Fibroblast of lung (primary cell): ENCODE measurements at places on chromosomes 16 and 17. TPM values are rescaled to one million over a fixed set of nuclear protein-coding genes. Genes with fewer than 3 reads are reported as not detected.
A peak's percentile ranks its signal among the peaks of the same experiment; 100 is the strongest.

DNA sequence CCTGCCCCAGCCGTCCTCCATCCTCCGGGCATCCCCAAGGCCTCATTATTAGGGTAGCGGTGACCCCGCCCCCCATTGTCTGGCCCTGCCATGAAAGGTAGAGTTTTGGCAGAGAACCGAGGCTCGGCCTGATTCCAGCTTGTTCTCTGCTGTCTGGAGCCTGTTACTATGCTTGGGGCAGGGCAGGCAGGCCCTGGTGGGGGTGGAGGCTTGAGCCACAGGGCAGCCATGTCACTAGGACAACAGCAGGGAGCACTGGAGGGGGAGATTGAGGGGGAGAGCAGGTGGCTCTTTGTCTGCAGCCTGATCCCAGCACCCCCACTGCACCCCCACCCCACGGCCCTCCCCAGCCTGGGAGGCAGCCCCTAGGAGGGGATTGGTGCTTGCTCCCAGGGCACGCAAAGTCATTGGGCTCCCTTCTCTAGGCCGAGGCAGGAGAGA, 15.4 kb downstream of the RHBDL3 start:
- no peak overlapping the region for H3K27ac ChIP-seq
- no peak overlapping the region for H3K4me3 ChIP-seq
- H3K27me3 ChIP-seq = peaks cover 4% of the 10 kb centered on the region
- DNase-seq = no peak
- H3K4me1 ChIP-seq = peaks cover 4% of the 10 kb centered on the region

GRCh38 chr16:67429799-67430503, 970 bp upstream of the HSD11B2 start:
- H3K4me3 ChIP-seq = no peak overlapping the region
- no peak overlapping the region for H3K27ac ChIP-seq
- DNase-seq = no peak
- H3K4me1 ChIP-seq = peaks cover 5% of the 10 kb centered on the region
- H3K36me3 ChIP-seq = no peaks in the 10 kb centered on the region

Gene LDHD
- 0.27 and 0.52 TPM in 2 replicates for polyA plus RNA-seq

DNA sequence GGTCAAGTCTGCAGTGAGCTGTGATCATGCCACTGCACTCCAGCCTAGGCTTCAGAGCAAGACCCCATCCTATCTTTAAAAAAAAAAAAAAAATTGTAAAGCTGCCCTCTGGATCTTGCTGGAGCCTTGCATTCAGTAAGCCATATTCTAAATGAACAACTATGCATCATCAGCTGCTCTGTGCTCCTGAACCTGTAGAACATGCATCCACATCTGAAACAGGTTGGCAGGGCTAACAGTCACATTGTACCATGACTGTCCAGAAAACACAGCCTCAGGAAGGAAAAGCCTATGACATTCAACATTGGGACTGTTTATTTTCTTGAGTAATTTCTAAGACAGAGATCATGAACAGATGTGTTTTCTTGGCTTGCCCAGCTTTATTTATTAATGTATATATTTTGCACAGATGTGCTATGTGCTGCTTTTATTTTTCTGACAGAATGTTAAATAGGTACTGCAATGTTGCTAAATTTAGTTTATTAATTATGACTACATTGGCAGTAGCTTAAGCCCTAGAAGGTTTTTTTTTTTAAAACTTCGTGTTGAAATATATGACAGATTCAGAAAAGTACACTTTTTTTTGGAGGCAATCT, 19.8 kb downstream of the ACSF2 start:
- no peak overlapping the region for H3K4me3 ChIP-seq
- H3K4me1 ChIP-seq = no peaks in the 10 kb centered on the region
- H3K27ac ChIP-seq = no peak overlapping the region
- no peaks in the 10 kb centered on the region for H3K36me3 ChIP-seq

- DNase-seq = no peak
- H3K4me1 ChIP-seq = no peaks in the 10 kb centered on the region
- H3K4me3 ChIP-seq = no peak overlapping the region
- H3K27me3 ChIP-seq = no peaks in the 10 kb centered on the region
Observed at GRCh38 chr16:68713361-68713760, 23.7 kb upstream of the CDH1 start.

GRCh38 chr17:18031955-18032354, 7.0 kb downstream of the ATPAF2 start:
- no peaks in the 10 kb centered on the region for H3K36me3 ChIP-seq
- DNase-seq = peak; percentile 59
- H3K4me3 ChIP-seq = no peak overlapping the region
- no peaks in the 10 kb centered on the region for H3K27me3 ChIP-seq
- no peaks in the 10 kb centered on the region for H3K4me1 ChIP-seq

DNA sequence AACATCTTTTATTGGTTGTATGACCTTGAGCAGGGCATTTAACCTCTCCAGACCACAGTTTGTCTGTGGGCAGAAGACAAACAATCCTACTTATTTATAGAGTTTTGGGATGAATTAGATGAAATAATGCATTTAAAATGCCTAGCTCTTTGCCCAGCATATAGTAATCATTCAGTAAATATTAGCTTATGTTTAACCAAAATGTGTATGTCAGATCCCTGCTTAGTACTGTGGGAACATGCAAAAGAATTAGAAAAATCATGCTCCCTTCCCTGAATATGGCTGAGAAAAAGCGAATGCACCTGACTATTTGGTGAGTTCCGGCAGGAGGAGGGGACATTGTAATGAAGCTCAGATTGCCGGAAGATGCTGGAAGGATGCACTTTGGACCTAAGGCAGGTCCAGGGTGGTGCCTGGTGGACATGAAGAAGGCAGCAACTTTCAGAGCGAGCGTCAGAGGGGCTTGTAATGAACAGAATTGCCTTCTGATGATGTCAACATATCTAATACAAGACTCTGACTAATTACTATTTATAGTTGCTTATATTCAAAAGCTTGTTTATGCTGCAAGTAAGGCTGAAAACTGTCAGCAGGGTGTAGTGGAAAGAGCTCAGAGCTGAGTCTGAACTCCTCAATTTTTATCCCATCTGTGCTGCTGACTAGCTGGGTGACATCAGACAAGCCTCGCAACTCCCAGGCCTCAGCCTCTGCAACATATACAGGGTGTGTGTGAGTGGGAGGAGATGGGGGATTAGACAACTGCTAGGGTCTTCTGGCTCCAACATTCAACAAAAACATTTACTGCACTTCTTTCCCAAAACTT, 221.2 kb downstream of the PRKCA start:
- peak; percentile 69 for DNase-seq
- peak overlapping the region; percentile 63 for H3K27ac ChIP-seq
- no peak overlapping the region for H3K4me3 ChIP-seq
- H3K36me3 ChIP-seq = no peaks in the 10 kb centered on the region
- H3K4me1 ChIP-seq = peaks cover 16% of the 10 kb centered on the region

DNA sequence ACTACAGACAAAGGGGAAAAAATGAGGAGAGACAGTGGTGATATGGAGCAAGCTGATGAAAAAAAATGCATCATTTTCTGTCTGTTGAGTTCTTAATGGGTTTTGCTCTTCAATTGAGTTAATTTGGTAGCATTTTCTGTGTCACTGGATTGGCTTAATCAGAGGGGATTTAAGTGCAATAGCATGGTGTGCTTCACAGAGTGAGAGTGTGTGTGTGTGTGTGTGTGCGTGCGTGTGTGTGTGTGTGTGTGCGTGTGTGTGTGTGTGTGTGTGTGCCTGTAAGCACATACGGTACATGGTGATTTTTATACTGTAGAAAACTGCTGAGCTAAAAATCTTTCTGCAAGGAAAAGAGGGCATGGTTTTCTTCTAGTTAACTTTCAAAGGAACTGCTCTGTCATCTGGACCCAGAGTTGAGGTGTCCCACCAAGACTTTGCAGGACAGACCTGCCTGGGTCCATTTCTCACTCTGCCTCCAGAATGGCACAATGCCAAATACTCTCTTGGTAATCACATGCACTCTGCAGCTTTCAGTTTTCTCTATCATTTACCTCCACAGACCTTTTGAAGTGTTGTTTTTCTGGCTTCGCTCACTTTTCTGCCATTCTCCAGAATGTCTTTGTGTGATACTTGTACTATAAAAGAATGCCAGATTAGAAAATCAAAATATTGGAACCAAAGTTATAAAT, 952.6 kb upstream of the SOX9 start:
- H3K4me3 ChIP-seq = no peak overlapping the region
- no peak overlapping the region for H3K27ac ChIP-seq
- H3K4me1 ChIP-seq = no peaks in the 10 kb centered on the region
- DNase-seq = no peak

DNA sequence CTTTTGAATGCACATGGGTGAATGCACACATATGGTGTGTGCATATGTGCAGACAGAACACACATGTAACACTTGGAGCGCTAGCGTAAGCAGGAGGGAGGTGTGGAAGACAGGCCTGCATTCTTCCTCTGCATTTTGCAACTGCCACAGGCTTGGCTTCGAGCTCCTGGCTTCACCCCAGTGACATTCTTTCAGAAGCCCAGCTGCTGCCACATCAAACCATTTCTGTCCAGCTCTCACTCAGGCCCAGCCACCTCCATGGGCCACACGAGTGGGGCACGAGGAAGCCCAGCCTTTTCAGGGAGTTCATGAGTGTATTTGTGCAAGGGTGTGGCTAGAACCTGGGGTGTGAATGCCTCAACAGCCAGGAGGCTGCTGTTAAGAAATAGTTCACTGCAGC, 18.8 kb downstream of the LGALS3BP start:
- no peak overlapping the region for H3K4me3 ChIP-seq
- peaks cover 10% of the 10 kb centered on the region for H3K4me1 ChIP-seq
- H3K27me3 ChIP-seq = no peaks in the 10 kb centered on the region
- DNase-seq = peak; percentile 31
- H3K36me3 ChIP-seq = no peaks in the 10 kb centered on the region

Gene RHBDF1
- polyA plus RNA-seq = 40.5 and 54.6 TPM in 2 replicates

Gene TMEM235
- polyA plus RNA-seq = not detected in 2 replicates

DNA sequence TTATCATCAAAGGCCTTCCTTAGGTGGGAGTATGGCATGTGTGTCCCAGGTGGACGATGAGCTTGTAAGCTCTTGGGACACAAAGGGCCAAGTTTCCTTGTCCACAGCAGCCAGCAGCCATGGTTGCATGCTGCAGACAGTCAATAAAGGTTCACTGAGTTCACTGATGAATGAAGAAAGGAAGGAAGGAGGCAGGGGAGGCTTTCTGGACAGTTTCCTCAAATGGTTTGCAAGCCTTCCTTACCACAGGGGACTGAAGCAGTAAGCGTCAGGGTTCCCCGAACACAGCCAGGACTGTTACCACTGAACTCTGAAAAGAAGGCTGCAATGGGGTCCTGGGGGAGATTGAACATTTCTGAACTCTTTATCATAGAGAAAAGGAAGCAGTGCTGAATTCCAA, 111.1 kb downstream of the GAS7 start:
- no peak overlapping the region for H3K4me3 ChIP-seq
- no peak overlapping the region for H3K27ac ChIP-seq
- no peak for DNase-seq
- peaks cover 4% of the 10 kb centered on the region for H3K4me1 ChIP-seq

Gene ITGAD
- polyA plus RNA-seq = not detected in 2 replicates

DNA sequence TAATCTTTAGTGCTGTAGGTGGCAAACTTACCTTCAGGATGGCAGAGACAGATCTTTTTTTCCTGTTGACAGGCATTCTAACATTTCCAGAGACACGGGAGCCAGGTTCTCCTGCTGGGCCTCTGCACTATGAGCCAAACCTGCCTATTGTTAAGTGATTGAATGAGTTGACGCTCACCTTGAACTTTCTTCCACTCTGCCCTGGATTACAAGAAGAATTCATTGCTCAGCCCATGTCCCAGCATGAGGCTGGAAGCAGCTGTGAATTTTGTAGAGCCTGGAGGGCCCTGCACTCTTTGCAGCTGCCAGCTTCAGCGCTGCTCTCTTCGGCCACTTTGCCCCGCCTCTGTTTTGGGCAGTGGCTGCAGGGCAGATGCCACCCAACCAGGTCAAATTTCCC, 9.4 kb upstream of the SLC7A5 start:
- DNase-seq = no peak
- no peaks in the 10 kb centered on the region for H3K4me1 ChIP-seq
- H3K27ac ChIP-seq = no peak overlapping the region
- peaks cover 10% of the 10 kb centered on the region for H3K27me3 ChIP-seq
- no peak overlapping the region for H3K4me3 ChIP-seq

Gene WNT3
- 0.94 and 1.5 TPM in 2 replicates for polyA plus RNA-seq

Gene NPIPB6
- polyA plus RNA-seq = 0.05 and 0.23 TPM in 2 replicates

Gene TBC1D3
- not detected in 2 replicates for polyA plus RNA-seq

Gene SLC13A5
- polyA plus RNA-seq = not detected in 2 replicates

Gene DBNDD1
- 2.1 and 7.4 TPM in 2 replicates for polyA plus RNA-seq

- no peaks in the 10 kb centered on the region for H3K36me3 ChIP-seq
- no peak for DNase-seq
- no peaks in the 10 kb centered on the region for H3K27me3 ChIP-seq
Observed at GRCh38 chr16:85716680-85717038, 27.9 kb upstream of the GINS2 start.

DNA sequence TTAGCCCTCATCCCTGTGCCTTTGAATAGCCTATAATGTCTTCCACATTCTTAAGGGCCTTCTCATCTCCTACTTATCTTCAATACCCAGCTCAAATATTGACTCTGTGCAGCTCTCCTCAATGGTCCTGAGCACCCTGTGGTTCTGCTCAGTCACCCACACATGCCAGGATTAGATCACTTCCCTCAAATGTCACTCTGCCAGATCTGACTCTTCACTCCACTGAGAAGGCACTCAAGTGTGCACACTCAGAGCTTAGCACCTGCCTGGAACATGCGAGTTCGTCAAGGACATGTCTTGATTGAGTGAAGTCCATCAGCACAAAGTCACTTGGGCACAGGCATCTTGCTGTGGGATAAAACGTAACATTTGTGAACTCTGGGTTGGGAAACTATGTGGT, 404.8 kb downstream of the CDH13 start:
- H3K27me3 ChIP-seq = no peaks in the 10 kb centered on the region
- no peak overlapping the region for H3K27ac ChIP-seq
- DNase-seq = peak; percentile 8
- H3K36me3 ChIP-seq = no peaks in the 10 kb centered on the region
- H3K4me1 ChIP-seq = no peaks in the 10 kb centered on the region

GRCh38 chr17:68981288-68981687, 26.1 kb upstream of the ABCA8 start:
- no peaks in the 10 kb centered on the region for H3K4me1 ChIP-seq
- no peaks in the 10 kb centered on the region for H3K27me3 ChIP-seq
- H3K27ac ChIP-seq = no peak overlapping the region
- H3K4me3 ChIP-seq = no peak overlapping the region
- DNase-seq = peak; percentile 86
- no peaks in the 10 kb centered on the region for H3K36me3 ChIP-seq

Gene MFAP4
- polyA plus RNA-seq = 37.8 and 53.3 TPM in 2 replicates

DNA sequence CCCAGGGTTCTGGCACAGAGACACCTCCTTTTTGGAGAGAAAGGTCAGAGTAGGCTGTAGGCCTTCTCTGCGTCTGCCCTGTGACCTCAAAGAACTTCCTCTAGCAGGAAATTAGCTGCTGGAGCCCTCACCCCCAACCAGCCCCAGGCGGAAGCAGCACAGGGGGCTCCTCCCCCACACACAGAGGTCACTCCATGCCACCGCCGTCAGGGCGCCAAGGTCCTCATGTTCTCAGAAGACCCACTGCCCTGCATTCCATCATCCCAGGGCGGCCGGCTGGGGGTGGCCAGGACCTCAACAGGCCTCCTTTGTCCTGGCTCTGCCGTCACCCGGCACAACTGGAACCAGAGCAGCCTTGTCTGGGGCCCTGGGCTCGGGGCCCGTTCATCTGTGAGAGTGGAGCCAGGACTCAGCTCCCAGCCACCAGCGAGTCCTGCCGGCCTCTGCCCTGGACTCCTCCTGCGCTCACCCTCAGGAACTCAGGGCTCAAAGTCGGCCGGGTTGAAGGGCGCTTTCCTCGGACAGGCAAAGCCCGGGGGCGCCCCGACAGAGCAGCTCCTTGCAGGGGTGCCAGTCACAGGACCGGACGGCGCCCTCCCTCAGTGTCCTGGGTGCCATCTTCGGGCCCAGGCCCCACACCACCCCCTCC, 1.2 kb downstream of the TMC6 start:
- no peak overlapping the region for H3K27ac ChIP-seq
- H3K4me1 ChIP-seq = peaks cover 2% of the 10 kb centered on the region
- H3K4me3 ChIP-seq = no peak overlapping the region
- H3K36me3 ChIP-seq = no peaks in the 10 kb centered on the region
- peaks cover 28% of the 10 kb centered on the region for H3K27me3 ChIP-seq

Gene MEAK7
- 19.6 and 23.4 TPM in 2 replicates for polyA plus RNA-seq
